ENCODE measurements at places on chromosomes 2 and 18. TPM values are rescaled to one million over a fixed set of nuclear protein-coding genes. Genes with fewer than 3 reads are reported as not detected.

DNA sequence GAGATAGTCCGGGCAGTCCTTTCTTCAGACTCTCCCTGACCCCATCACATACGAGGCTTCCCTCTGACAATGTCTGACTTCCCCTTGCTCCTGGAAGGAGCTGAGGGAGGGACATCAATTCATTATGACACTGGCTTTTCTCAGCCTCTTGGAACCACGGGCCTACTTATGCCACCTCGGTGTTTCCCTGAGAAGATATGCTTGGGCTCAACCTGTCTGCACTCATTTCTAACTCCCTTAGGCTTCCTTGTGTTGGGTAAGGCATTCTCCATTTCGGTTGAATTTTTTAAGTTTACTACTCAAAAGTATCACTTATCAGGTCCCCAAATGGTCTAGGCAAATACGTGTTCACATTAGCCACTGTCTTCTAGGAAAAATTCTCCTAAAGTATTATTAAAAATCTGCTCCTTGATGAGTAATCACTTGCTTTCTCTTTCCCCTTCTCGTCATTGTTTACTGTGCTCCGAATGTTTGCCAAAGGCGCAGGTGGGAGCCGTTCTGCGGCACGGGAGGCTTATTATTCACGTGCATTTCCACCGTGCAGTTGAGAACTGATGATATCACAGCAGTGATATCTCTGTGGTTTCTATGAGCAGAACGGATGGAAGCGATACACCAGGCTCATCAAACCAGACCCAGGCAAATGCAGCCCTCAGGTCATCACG, 33.1 kb downstream of the ARL4C start:
- H3K27me3 ChIP-seq: no peaks in the 10 kb centered on the region
- DNase-seq: no peak
- H3K27ac ChIP-seq: no peak overlapping the region
- H3K4me3 ChIP-seq: no peak overlapping the region

- H3K4me3 ChIP-seq: no peak overlapping the region
- no peak overlapping the region for H3K27ac ChIP-seq
- no peaks in the 10 kb centered on the region for H3K4me1 ChIP-seq
- H3K27me3 ChIP-seq: no peaks in the 10 kb centered on the region
- DNase-seq: no peak
Observed at GRCh38 chr18:68759308-68759707, 38.6 kb upstream of the CCDC102B start.

- no peaks in the 10 kb centered on the region for H3K27me3 ChIP-seq
- H3K27ac ChIP-seq: no peak overlapping the region
- no peaks in the 10 kb centered on the region for H3K36me3 ChIP-seq
- DNase-seq: no peak
Observed at GRCh38 chr2:195579776-195580555, 77.1 kb upstream of the SLC39A10 start.

LGALSL gene
- 56.0 TPM for total RNA-seq

PSD4 gene
- total RNA-seq: 52.6 TPM

- peak overlapping the region; percentile 45 for H3K27ac ChIP-seq
- no peak for DNase-seq
- H3K4me1 ChIP-seq: peaks cover 40% of the 10 kb centered on the region
- no peak overlapping the region for H3K4me3 ChIP-seq
Observed at GRCh38 chr2:197599285-197599965, 76.0 kb downstream of the RFTN2 start.

ATP6V1C2 gene
- 17.3 TPM for total RNA-seq

GALR1 gene
- not detected for total RNA-seq

DNA sequence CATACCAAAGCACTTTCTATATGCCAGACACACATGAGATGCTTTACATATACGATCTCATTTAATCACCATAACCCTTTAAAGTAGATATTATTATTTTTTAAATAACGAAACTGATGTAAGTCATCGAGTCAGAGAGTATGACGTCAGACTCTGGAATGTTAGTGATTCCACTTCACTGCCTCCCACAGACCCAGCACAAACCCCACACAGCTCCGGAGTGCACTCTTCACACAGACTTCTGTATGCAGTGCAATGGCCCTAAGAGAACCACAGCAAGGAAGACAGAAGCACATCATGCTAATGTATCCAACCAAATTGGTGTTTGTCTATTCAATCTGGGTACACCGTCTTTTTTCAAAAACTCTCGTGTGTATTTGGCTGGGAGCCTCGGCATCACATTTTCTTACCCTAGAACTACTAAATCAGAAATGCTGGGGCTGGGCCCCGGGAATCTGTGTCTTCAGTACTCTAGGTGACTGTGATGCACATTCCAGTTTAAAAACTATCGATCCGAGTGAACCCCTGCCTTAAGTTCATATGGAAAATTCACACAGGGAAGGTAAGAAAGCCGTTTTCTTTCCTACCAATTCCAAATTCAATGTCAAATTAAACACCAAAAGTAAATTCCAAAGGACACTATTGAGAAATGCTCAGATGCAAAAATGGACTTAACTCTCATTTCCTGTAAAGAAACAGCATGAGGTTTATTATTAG, 117.7 kb upstream of the ACVR1C start:
- no peak for DNase-seq
- H3K4me3 ChIP-seq: no peak overlapping the region
- no peaks in the 10 kb centered on the region for H3K36me3 ChIP-seq
- H3K27me3 ChIP-seq: no peaks in the 10 kb centered on the region
- no peak overlapping the region for H3K27ac ChIP-seq
- H3K4me1 ChIP-seq: peaks cover 3% of the 10 kb centered on the region

DNA sequence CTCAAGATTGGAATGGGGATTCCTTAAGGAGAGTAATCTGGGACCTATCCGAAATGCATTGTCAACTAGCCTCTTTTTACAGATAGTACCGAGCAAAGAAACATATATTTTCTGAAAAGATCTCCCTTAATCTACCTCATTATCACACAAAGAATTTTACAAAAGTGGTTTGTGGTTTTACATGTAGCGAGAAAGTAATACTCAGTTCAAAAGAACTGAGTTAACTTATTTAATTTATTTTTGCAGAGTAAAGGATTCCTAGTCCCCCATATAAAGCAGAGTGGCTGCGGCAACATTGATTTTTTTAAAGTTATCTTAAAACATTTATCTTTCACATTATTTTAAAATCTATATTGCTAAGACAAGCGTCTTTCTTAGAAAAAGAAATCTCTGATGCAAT, 15.9 kb upstream of the SOS1 start:
- H3K4me1 ChIP-seq: peaks cover 4% of the 10 kb centered on the region
- H3K27me3 ChIP-seq: no peaks in the 10 kb centered on the region
- no peak overlapping the region for H3K4me3 ChIP-seq
- DNase-seq: no peak

GRCh38 chr18:49476664-49477411, 10.2 kb downstream of the C18orf32 start:
- DNase-seq: no peak
- no peaks in the 10 kb centered on the region for H3K4me1 ChIP-seq
- peaks cover 7% of the 10 kb centered on the region for H3K36me3 ChIP-seq
- H3K27me3 ChIP-seq: no peaks in the 10 kb centered on the region

GRCh38 chr18:49550621-49551339, 11.1 kb upstream of the LIPG start:
- no peaks in the 10 kb centered on the region for H3K4me1 ChIP-seq
- no peak for DNase-seq
- H3K4me3 ChIP-seq: no peak overlapping the region
- no peaks in the 10 kb centered on the region for H3K27me3 ChIP-seq
- H3K27ac ChIP-seq: no peak overlapping the region
- no peaks in the 10 kb centered on the region for H3K36me3 ChIP-seq

- H3K4me1 ChIP-seq: no peaks in the 10 kb centered on the region
- H3K27me3 ChIP-seq: no peaks in the 10 kb centered on the region
- H3K27ac ChIP-seq: no peak overlapping the region
- no peak overlapping the region for H3K4me3 ChIP-seq
- DNase-seq: no peak
- H3K36me3 ChIP-seq: no peaks in the 10 kb centered on the region
Observed at GRCh38 chr2:189506514-189506976, 65.3 kb downstream of the WDR75 start.

HOXD11 gene
- not detected for total RNA-seq
